ENCODE measurements at places on chromosomes 6 and 20. TPM values are rescaled to one million over a fixed set of nuclear protein-coding genes. Genes with fewer than 3 reads are reported as not detected.

Gene HEY2
- total RNA-seq: 0.36 TPM

Gene HLA-DRB1
- 5.5 TPM for total RNA-seq

Gene ZBP1
- total RNA-seq: not detected

Gene DNAH8
- not detected for total RNA-seq

Gene BMP6
- not detected for total RNA-seq

Gene SLC17A1
- not detected for total RNA-seq

Gene SLC35B2
- 86.2 TPM for total RNA-seq

Gene FAM83D
- total RNA-seq: 125 TPM

Gene PAX1
- total RNA-seq: not detected

Gene BAG2
- total RNA-seq: 14.8 TPM

Gene OR12D3
- not detected for total RNA-seq

Gene BPIFB4
- total RNA-seq: not detected

Gene C6orf132
- total RNA-seq: not detected

Gene HCRTR2
- total RNA-seq: 0.24 TPM

Gene CALHM5
- total RNA-seq: 4.1 TPM

Gene ETV7
- 0.24 TPM for total RNA-seq
